Hindlimb muscle (tissue), 1 donor: ENCODE measurements at places on chromosomes 3 and 15. TPM values are rescaled to one million over a fixed set of nuclear protein-coding genes. Genes with fewer than 3 reads are reported as not detected.

GRCh38 chr15:96367311-96368200, 37.1 kb downstream of the NR2F2 start:
- DNase-seq: no peak

- no peak for DNase-seq
Measured at GRCh38 chr3:109963831-109964230, 626.5 kb upstream of the DPPA4 start.

DNA sequence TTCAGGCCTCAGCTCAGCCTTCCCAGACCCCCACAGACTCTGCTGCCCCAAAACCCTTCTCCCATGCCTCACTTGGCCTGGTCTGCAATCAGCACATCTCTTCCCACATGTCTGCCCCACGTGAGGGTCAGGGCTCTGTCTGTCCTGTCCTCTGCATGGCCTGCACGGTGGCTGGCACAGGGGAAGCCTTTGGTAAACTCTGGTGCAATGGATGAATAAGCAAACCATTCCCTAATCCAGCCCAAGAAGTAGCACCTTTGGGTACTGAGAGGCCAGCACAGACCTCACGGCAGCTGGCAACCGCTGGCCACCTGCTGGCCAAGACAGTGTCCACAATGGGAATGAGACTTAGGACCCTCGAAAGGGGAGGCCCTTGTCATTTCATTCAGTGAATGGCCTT, 27.7 kb downstream of the ABTB1 start:
- DNase-seq: no peak

Gene PPARG
- polyA plus RNA-seq: 10.7 TPM
